CD4-positive, alpha-beta T cell treated with Interferon alpha-2 for 1 hour (primary cell): ENCODE measurements at places on chromosomes 6 and 20.
A peak's percentile ranks its signal among the peaks of the same experiment; 100 is the strongest.

DNA sequence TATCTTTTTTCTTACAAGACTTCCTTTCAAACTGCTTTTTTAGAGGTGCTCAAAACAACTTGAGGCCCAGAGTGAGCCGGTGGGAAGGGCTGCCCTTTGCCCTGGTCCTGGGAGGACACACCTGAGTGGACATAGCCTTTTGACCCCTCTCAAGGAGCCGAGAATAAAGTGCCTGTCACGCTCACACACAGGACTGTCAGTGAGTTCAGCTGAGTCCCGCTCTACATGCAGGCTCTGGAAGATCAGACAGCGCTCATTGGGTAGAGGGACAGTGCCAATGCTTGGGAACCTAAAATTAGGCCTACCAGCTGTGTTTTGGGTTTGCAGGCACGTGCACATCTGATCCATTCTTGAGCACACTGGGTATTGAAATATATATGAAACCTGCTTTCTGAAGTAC, 387.8 kb downstream of the CD83 start:
- DNase-seq = no peak

- DNase-seq = peak; percentile 29
Measured at GRCh38 chr6:37005061-37005810, at the start of gene FGD2. TSS of gene FGD2 (plus strand) at chr6:37005655. CDS start at chr6:37005818, 163 bp downstream.

GRCh38 chr6:116969211-116969863, 92.3 kb downstream of the RFX6 start:
- peak; percentile 21 for DNase-seq

DNA sequence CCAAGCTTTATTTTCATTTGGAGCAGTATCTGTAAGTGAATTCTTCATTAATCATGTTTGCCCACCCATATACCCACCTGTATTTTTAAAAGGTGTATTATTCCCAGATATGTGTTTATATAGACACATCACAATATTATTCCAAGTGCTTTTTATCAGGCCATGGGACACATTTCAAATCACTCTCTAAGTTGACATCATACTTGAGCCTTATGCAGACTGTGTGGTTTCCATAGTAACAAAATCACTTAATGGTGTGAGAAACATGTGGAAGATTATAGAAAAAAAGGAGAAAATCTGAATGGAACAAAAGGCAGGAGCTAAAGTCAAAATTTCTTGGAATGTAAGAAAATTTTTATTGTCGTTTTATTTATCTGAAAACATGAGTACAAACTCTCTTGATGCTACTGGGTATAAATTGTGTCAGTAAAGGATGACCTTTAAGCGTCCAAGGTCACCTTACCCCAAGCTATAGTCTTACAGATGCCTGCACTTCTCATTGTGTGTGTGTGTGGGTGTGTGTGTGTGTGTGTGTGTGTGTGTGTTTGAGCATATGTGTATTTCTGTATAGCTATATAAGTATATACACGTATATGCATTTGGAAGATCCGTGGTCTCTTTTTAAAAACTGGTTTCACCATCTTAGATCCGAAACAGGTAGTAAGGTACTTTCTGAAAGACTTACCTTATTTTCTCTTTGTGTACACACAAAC, 79.8 kb upstream of the CCN6 start:
- DNase-seq = no peak

DNA sequence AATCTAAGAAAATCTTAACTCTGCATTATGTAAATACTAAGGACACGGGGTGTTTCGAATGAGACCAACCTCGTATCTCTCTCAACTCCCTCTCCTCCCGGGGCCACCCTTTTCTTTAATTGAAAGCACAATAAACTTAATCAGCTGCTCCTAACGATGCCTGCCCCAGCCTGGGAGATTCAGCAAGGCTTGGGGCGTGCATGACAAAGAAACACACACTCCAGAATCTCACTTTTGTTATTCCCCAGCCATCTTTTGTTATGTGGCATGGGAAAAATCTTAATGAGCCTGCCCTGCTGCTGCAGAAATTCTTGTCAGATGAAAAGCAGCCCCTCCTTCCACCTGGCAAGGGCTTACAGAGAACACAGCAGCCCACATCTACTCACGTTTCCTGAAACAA, 117.4 kb downstream of the TTLL2 start:
- no peak for DNase-seq

DNA sequence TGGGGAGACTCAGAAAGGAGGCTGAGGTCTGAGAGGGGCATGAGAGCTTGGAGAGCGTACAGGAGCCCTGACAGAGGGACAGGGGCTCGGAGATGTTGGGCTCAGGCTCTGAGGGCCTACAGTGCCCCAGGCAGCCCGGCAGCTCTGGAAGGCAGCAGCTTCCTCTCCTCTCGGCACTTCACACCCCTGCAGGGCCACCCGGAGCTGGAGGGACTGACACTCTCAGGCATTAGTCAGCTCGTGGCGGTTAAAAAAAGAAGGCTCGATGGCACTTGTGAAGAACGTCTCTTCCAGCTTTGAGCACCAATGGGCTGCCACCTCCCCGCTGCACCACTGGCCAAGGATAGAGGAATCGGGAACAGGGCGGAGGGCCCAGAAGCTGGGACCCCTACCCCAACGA, 62.6 kb upstream of the SIRPA start:
- DNase-seq = no peak

- no peak for DNase-seq
Measured at GRCh38 chr6:160110586-160111123, 11.0 kb upstream of the SLC22A1 start.

DNA sequence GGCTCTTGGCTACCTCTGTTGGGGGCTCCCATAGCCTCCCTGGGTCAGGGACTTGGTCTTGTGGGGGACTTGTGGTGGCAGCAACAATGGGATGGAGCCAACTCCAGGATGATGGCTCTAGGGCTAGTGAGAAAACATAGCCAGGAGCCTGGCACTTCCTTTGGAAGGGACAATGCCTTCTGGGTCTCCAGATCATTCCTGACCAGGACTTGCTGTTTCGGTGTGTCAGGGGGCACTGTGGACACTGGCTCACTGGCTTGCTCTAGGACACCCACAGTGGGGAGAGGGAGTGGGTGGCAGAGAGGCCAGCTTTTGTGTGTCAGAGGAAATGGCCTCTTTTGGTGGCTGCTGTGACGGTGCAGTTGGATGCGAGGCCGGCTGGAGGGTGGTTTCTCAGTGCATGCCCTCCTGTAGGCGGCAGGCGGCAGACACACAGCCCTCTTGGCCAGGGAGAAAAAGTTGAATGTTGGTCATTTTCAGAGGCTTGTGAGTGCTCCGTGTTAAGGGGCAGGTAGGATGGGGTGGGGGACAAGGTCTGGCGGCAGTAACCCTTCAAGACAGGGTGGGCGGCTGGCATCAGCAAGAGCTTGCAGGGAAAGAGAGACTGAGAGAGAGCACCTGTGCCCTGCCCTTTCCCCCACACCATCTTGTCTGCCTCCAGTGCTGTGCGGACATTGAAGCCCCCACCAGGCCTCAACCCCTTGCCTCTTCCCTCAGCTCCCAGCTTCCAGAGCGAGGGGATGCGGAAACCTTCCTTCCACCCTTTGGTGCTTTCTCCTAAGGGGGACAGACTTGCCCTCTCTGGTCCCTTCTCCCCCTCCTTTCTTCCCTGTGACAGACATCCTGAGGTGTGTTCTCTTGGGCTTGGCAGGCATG, 9.2 kb downstream of the VEGFA start:
- no peak for DNase-seq

- DNase-seq = no peak
Measured at GRCh38 chr6:25196464-25196863, 82.7 kb upstream of the CARMIL1 start.

- DNase-seq = no peak
Measured at GRCh38 chr6:106287215-106287614, 38.3 kb downstream of the ATG5 start.

DNA sequence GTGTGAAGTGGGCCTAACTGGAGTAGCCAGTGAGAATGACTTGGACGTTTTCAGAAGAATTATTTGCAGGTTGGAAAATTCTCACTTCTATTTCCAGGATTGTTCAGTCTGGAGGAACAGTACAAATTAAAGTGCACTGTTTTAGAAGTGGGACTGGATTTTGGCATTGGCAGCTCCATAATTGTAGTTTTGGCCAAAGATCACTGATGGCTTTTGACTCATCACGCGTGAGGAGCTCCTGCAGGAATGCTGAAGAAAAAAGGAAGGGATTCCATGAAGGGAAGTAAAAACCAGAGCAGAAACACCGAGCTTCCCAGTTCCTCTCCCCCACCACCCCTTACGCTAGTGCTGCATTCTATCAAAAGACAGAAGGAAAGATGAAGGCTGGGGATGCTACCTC, 103.5 kb downstream of the JARID2 start:
- DNase-seq = no peak

DNA sequence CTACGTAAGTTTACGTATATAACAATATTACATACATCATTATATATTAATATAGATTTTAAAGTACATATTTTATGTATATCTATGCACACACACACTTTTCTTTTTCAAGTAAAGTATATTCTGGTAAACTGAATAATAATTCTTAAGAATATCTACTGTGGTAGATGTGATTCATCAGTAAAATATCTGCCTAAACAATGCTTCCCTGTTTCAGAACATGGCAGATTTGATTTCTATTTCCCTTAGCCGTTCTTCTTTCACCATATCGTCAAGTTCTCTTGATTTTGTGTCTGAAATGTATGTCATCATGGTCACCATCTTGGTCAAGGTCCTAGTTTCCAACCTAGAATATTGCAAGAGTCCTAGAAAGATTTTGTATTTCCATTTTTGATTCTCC, 195.6 kb downstream of the HDGFL1 start:
- DNase-seq = no peak

DNA sequence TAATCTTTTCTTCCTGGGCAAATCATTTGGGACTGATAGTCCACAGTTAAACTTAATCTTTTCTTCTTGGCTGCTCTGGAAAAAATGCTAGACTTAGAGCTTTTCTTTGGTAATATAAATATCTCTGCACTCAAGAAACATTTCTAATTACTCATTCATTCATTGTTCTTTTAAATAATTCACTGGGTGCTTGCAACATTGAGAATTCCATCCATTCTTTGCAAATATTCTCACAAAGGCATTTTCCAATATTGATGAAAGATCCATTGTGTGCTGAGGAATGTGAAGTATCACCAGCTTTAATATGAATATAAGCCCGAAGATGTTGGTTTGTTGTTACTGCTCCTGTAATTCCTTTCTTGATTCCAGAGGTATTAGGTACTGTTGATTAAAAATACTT, 38.4 kb downstream of the AKAP7 start:
- DNase-seq = no peak

DNA sequence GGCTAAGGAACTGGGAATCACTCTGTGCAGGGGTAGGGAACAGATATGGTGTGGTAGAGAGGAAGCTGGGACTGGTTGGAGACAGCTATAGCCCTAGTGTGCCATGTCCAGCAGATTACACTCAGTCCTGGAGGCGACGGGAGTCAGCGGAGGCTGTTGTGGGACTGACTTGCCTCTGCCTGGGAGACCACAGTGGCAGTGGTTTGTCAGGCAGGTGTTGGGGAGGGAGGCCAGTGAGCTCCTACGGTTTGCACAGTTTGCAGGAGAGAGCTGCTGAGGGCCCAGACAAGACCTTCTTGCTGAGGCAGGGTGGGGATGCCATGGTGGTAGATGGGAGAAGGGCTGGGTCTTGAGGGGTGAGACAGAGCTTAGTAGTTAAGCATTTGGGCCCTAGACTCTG, 4.9 kb downstream of the PLCG1 start:
- no peak for DNase-seq

GRCh38 chr20:62136283-62137091, 6.7 kb downstream of the PSMA7 start:
- DNase-seq = peak; percentile 72

- DNase-seq = peak; percentile 12
Measured at GRCh38 chr6:11876934-11877433, 98.4 kb upstream of the ADTRP start.

- no peak for DNase-seq
Measured at GRCh38 chr6:47729457-47729856, 31.1 kb downstream of the ADGRF4 start.

- no peak for DNase-seq
Measured at GRCh38 chr6:157066781-157067491, 256.4 kb downstream of the TMEM242 start.

GRCh38 chr20:19659448-19659847, 98.6 kb upstream of the RIN2 start:
- DNase-seq = no peak
